ENCODE measurements at places on chromosomes 1 and 21.

GRCh38 chr1:39107341-39108290, 81.5 kb downstream of the NDUFS5 start:
- DNase-seq: no peak

GRCh38 chr1:219144658-219145315, 28.9 kb upstream of the LYPLAL1 start:
- no peak for DNase-seq

DNA sequence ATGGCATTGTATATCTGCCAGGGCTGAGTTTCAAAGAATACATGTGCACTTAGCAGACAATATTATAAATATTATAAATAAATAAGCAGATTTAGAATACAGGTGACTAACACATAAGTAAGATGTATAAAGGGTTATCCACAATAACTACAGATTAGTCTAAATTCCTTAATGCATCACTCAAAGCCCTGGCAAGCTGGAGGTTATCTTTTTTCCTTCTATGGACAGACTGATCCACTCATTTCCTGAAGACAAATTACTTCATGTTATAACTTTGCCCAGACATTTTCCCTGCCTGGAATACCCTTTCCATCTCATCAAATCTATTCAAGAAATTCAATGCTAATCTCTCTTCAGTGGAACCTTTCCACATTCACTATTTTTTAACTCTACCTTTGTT, 38.8 kb downstream of the LUZP1 start:
- DNase-seq: no peak

DNA sequence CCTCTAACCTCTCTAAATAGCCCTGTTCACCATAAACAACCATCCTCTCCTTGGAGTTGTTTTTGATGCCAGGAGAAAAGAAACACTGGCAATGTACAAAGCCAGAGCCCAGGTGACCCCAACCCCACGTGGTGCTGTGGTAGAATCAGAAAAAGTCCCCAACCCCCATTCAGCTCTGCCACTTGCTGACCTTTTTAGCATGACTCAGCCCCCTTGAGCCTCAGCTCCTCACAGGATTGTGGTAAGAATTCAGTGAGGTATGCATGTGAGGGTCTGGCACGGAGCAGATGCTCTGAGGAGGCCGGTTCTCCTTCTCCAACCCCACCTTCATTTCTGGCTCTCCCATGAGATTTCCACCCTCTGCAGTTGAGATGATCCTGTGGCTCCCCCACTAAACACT, 11.1 kb upstream of the CHI3L1 start:
- no peak for DNase-seq

DNA sequence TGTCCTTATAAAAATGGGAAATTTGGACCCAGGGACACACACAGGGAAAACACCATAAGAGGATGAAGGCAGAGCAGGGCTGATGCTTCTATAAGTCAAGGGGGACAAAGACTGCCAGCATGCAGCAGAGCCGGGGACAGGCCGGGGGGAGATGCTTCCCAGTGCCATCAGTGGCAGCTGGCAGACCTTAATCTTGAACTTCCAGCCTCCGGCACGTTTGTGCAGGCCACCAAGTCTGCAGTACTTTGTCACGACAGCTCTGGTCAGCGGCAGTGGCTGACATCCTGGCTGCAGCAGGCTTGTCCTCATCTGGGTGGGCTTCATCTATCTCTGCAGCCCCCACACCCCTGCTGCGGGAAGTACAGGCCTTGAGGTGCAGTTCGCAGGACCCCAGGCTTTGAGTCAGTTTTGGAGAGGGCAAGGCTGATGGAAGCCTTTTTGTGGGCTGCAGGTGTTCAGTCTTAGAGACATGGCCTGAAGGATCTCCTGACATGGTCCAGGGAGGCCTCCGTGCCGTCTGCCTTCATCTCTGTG, 186.0 kb downstream of the DYRK1A start:
- DNase-seq: no peak

GRCh38 chr1:224375059-224375458, 18.4 kb downstream of the CNIH4 start:
- no peak for DNase-seq

- peak; percentile 22 for DNase-seq
Observed at GRCh38 chr21:25639551-25640201, 618 bp downstream of the JAM2 start.

DNA sequence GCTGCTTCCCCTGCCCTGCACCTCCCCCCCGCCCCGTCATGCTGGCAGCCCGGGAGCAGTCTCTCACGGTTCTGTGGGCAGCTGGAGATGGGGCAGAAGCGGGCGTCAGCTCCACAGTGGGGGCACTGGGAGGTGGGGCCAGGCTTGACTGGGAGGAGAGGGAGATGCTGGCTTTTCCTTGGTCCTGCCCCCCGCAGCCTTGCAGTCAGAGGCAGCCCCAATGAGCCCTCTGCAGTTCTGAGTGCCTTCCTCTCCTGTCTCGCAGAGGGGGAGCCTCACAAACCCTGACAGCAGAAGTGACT, 21.7 kb downstream of the ARHGEF10L start:
- no peak for DNase-seq

DNA sequence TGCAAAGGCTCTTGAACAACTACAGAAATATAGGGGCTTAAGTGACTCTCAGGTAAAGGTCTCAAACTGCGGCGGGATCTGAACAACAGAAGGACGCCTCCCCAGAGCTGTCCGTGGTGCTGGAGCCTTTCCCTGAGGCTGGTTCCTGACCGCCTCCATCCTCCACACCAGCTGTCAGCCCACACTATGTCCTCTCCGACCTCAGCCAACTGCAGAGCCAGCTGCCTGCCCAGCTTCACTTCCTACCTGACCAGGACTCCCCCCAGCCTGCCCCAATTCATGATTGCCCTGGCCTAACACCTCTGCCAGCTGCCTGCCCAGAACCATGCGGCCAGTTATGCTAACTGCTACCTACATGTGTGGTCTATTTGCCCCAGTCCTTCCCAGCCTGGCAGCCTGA, 63.6 kb upstream of the ZC3H12A start:
- no peak for DNase-seq

DNA sequence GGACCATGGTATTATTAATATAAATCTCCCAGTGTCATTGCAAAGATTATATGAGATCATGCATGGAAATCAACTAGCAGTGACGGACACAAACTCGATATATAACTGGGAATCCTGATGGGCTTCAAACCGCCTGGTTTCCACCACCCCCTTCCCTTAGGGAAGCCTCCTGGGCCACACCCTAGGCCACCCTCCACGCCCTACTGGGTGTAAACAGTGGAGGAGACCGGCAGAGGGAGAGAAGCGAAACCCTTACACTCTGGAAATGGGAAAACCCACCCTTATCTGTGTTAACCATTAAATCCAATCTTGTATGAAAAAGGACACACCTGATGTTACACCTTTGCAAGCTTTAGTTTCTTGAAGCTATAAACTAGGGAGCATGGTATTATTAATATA, 595 bp upstream of the ZNHIT6 start:
- no peak for DNase-seq

GRCh38 chr1:9900142-9901043, 9.7 kb downstream of the CTNNBIP1 start:
- no peak for DNase-seq

DNA sequence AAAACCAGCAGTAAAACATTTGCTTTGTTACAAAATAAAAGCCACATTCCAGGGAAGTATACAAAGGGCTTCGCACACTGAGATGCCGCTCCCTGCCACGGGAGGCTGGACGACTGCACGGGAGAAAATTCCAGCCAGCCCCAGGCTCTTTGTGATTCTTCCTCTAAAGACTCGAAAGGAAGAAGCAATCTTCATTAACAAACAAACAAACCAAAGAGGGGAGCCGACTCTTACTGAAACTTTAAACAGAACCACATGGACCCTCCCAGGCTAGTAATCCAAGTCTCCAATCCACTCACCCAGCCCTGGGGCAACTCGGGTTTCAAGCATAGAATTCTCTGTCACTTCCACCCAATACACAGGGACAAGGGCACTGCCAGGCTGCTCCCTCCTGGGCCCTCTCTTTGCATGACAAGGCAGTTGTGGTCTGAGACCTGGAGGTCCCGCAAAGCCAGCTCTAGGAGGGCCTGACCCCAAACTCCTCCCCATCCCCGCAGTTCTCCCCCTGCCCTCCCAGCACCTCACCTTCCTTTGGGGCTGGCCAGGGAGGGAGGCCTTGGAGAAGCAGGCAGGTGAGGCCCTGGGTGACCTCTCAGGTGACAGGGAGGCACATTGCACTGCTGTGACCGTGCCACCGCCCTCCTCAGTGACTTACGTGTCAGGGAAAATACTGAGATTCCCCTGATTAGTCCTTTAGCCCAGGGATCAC, 26.6 kb upstream of the COL18A1 start:
- DNase-seq: no peak

- no peak for DNase-seq
Observed at GRCh38 chr1:162166917-162167615, 97.6 kb downstream of the NOS1AP start.

DNA sequence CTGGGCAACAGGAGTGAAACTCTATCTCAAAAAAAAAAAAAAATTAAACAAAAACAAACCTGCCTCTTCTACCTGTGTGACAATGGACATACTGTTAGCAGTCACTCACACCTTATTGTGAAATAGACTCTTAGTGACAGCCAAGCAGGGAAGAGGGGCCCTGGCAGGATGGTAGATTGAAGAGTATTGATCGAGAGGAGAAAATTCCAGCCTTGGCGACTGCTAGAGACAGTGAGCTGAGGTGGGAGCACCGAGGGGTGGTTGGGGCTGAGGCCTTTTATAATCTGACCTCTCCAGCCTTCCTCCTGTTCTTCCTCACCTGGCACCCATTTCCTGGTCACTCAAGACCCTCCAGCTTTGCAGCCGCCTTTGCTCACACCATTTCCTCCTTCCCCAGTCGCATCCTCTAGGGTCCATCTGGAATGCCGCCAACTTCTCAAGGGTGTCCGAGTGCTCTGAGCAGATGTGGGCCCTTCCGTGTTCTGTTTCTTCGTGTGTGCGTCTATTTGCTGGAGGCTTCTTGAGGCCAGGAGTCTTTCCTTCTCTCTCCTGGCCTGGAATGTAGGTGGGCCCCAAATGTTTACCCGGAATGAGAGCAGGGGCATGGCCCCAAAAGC, 196.9 kb upstream of the TMEM51 start:
- DNase-seq: no peak

GRCh38 chr1:169106921-169107602, 572 bp downstream of the ATP1B1 start:
- peak; percentile 3 for DNase-seq

DNA sequence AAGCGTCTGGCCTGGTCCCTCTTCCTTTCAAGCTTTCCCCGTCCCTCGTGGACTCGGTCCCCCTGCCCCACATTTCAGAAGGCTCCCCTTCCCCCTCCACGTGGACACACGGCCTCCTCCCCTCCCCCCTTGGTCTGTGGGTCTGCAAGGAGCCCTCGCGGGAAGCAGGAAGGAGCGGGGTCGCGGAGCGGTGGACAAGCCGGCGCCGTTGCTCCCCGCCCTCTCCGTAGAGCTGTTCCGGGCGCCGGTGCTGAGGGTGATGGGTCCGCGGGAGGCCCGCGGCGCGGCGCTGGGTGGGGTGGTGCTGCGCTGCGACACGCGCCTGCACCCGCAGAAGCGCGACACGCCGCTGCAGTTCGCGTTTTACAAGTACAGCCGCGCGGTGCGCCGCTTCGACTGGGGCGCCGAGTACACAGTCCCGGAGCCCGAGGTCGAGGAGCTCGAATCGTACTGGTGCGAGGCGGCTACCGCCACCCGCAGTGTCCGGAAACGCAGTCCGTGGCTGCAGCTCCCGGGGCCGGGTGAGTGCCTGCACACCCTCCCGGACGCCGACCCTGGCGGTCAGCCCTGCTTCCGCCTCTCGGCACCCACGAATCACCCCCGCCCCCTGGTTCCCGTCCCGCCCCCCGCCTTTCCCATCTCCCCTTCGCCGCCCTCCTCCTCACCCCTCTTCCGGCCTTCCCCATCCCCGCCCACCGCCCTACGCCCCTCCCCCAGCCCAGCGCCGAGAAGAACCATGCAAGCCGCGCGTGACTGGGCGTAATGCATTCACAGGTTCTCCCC, 5.3 kb downstream of the FCRLB start:
- DNase-seq: no peak

DNA sequence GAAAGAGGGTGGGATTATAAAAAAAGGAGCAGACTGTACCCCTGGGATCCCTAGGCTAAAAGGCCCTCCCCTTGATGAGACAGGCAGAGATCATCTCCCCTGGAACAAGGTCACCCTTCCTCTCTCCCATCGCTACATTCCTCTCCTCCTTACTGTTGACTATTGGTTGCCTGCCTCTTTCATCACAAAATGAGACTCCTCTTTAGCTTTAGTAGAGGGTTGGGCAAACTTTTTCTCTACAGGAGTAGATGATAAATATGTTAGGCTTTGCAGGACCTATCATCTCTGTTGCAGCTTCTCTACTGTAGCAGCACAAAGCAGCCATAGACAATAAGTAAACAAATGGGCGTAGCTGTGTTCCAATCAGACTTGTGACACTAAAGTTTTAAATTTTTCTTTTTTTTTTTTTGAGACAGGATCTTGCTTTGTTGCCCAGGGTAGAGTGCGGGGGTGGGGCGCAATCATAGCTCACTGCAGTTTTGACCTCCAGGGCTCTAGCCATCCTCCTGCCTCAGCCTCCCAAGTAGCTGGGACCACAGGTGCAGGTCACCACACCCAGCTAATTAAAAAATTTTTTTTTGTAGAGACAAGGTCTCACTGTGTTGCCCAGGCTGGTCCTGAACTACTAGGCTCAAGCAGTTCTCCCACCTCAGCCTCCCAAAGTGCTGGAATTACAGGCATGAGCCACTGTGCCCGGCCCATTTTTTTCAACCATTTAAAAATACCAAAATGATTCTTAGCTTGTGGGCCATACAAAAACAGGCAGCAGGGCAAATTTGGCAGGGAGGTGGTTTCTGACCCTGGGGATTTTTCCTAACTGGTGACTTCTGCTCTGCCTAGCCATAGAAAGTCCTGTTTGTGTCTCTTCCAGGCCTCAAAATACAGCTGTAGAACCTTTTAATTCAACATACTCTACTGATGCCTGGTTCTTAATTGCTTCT, 15.1 kb downstream of the MCL1 start:
- DNase-seq: no peak

GRCh38 chr1:31717341-31717740, 13.5 kb upstream of the COL16A1 start:
- no peak for DNase-seq

- no peak for DNase-seq
Observed at GRCh38 chr1:15702722-15703550, 18.8 kb downstream of the PLEKHM2 start.

DNA sequence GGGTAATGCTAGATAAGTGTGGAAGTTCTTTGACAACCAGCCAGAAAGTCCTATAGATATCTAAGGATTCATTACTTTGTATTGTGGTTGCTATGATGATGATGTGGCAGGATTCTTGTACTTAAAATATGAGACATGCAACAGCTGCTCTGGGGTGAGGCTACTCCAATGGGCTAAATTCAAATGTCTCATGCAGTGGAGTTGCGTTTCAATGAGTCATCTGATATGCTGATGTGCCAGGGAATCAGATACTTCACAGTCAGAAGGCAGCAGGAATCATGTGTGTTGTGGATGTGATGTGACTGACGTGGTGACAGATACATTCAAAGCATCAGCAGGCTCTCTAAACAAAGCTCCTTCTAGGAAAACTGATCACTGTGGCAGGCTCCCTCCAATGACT, 66.5 kb downstream of the TSEN15 start:
- DNase-seq: no peak

GRCh38 chr1:5611431-5611830, 380.8 kb downstream of the NPHP4 start:
- no peak for DNase-seq
